ENCODE measurements at places on chromosomes 2 and 18. TPM values are rescaled to one million over a fixed set of nuclear protein-coding genes. Genes with fewer than 3 reads are reported as not detected.

The ITPRIPL1 gene
- 1.2 TPM for total RNA-seq

The HAT1 gene
- 27.4 TPM for total RNA-seq

- DNase-seq: no peak
Measured at GRCh38 chr18:9444549-9444948, 30.8 kb upstream of the RALBP1 start.

DNA sequence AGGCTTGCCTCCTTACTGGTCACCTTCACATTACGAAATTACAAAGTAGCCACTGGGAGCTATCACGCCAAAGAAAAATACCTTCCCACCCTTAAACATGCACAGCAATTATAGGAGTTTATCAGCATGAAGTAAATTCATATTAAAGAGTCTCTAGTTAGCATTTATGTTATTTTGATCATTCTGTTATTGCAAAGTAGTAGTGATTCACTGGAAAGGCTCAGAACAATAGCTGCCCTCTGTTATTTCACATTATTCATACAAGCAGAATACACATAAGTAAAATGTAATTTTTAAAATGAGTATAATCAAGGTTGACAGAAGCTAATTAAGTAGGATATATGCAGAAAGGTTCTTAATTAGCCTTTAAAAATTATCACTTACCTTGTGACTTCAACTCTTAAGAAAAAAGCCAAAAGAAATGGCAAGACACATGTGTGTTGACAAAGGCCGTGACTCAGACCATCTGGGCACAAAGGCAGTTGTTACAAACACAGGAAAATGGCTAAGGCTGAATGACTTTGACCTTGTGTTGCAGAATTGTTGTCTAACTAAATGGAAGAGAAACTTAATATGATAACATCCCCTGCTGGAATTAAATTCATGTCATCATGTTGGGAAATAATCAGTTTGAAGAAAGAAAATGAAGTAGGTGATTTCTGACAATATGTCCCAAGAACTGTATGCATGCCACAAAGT, 108.3 kb downstream of the ARL6IP6 start:
- no peak for DNase-seq

The CTLA4 gene
- total RNA-seq: not detected

DNA sequence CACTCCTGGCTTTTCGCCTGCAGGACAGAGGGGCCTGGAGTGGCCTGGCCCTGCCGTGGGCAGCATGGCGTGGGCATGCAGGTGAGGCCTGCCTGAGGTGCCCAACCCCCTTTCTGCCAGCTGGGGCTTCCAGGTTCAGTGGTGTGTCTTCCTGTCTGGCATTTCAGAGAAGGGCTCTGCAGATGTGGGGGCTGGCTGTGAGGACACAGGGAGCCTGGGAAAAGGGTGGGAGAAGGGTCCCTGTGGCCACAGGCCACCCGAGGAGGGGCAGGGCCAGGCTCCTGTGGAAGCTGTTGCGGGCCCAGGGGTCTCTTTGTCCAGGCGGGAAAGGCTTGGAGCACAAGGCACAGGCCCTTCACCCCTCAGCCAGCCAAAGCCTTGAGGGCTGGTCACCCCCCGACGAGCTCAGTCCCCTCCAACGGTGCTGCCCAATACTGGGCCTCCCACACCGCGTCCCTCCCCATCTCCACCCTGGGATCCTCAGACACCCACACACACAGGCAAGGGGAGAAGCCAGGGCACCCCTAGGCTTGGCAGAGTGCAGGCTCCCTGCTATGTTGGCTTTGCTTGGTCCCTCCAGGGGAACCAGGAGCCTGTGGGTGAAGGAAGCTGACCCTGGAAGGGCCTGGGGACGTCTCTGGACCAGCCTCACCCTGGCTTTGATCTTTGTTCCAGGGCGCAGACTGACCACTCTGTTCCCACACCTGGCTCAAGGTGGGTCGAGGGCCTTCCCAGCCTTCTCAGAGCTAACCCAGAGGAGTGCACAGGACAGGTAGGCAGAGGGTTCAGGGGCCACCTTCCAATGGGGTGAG, 3.7 kb upstream of the AQP12A start:
- DNase-seq: no peak

DNA sequence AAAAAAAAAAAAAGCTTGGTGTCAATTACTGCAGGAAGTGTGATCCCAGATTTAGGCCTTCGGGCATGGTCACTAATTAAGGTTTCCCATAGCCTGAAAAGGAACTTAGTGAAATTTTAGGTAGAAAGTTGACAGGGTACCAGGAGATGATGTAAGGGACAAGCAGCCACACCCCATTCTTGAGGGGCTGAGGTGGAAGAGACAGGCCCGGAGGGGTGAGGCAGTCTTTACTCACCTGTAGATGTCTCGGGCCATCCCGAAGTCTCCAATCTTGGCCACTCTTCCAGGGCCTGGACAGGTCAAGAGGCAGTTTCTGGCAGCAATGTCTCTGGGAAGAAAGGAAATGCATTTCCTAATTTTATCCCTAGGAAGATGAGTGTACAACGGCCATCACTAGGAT, 94.3 kb downstream of the CLIP4 start:
- no peak for DNase-seq

DNA sequence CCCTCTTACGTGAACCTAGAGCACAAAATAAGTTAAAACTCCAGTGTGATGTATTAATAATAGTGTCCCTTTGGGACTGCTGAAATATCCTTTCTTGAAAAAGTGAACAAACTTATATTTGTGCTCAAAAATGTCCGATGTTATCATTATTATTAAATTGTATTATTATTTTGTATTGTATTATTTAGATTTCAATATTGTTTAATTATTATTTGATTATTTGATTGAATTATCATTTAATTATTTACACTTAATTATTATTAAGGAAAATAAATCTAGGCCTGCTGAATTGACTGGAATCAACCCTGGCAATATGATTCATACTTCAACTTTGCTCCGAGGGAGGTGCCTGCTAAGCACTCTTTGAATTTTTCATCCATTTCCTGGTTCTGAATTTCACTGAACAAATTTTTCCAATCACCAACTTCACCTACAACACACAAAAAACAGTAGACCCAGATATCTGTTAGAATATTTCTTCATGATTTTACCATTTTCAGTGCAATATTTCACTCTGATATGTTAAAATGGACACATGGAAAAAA, 10.9 kb upstream of the EIF2AK2 start:
- no peak for DNase-seq

The LDLRAD4 gene
- 40.4 TPM for total RNA-seq

The RAMP1 gene
- 172 TPM for total RNA-seq

- no peak for DNase-seq
Measured at GRCh38 chr18:75475228-75475627, 47.7 kb upstream of the SMIM21 start.

- DNase-seq: no peak
Measured at GRCh38 chr2:99376254-99376864, 39.2 kb downstream of the EIF5B start.

- no peak for DNase-seq
Measured at GRCh38 chr2:73291461-73292315, 1.7 kb downstream of the EGR4 start.

DNA sequence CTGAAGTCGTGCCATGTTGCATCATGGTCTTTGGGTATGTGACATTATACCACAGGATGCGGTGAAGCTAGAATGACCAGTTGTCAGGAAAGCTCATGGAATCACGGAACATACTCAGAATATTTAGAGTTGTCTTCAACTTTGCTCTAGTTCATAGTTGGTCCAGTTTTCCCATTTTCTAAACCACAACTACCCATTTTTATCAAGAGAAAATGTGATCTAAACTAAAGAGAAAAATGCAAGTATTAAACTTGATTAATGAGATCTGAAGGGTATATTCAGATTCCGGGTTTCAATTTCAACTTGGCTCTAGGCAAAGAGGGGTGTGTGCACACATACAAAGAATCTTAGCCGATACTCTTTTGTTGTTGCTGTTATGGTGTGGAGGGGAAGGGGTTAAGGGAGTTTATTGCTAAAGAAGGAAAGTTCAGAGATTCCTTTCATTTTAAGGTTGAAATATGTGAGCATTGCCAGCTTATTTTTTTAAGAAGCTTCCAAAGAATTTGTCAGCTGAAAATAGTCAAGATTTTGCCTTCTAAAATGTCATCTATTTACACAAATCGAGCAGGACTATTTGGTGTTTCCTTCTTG, 516.6 kb upstream of the ZEB2 start:
- no peak for DNase-seq

DNA sequence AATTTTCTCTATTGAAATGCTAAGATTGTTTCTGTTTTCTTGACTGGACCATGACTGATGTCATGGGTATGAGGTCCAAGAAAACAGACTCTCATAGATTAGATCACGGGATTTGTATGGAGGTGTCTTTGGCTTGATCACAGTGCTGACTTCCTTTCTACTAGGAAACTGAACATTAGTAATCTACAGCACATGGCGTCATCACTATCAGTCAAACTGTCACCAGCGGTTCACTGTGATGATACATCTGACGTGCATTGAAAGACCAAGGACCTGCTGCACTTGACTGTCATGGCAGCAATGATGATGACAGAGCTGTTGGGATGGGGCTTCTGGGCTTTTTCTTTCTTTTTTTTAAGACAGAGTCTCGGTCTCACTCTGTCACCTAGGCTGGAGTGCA, 28.2 kb upstream of the IMPA2 start:
- no peak for DNase-seq

The EPHA4 gene
- total RNA-seq: 17.9 TPM

GRCh38 chr2:88903749-88904353, 212.4 kb downstream of the RPIA start:
- no peak for DNase-seq

GRCh38 chr2:88144914-88145497, 17.1 kb upstream of the FABP1 start:
- no peak for DNase-seq

DNA sequence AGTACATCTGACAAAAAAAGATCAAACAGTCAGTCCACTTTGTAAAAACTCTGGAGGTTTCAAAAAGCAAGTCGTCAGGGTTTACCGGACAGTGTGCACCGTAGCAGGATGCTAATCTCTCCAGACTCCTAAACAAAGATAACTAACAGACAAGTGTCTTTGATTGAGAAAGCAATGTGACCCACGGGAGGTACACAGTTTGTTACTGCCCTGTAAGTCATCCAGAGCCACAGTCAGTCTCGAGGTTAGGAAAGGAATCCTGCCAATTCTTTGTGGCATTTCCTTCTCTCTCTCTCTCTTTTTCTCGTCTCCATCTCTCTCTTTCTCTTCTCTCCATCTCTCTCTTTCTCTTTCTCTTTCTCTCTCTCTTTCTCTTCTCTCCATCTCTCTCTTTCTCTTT, 42.8 kb downstream of the LRRTM4 start:
- DNase-seq: no peak

DNA sequence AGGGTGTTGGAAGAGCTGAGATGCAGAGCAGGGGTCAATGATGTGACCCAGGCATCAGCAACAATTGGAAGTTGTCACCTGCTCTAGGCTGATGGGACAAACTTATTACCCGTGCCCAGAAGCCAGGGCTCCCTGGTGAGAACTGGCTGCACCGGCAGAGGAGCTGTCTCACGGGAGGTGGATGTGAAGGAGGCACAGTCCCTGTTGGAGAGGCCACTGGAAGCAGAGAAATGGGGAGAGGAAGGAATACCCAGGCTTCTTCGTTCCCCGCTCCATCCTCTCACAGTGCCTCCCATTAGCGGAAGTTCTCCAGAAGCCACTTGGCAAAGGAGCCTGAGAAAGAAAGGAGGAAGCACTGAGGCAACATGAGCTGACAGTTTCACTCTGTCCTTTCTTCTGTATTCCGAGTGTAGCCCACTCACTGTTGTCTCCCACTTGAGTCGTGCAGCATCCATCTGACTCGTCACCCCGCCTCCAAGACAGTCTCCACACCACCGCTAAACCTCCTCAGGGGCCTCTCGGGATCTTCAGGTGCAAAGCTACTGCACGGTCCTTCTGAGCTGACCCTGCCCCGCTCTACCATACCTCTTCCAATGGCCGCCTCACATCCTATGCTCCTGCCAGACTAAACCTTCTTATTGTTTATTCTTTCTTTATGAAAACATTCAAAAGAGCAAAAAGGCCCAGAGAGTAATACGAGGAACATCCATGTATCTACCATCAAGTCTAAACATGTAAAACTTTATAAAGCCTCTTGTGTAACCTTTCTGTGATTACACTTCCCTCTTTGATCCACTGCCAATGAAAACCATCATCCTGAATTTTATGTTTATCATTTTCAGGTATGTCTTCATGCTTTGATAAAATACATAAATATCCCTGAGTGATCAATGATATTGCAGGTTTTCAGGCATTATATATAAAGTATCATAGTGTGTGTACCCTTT, 19.1 kb upstream of the AFTPH start:
- DNase-seq: peak; percentile 53

GRCh38 chr2:233359823-233360222, 5.5 kb downstream of the DGKD start:
- DNase-seq: no peak

- no peak for DNase-seq
Measured at GRCh38 chr2:108383146-108383830, 5.5 kb downstream of the SULT1C4 start.

- DNase-seq: no peak
Measured at GRCh38 chr18:13175266-13175665, 43.3 kb upstream of the LDLRAD4 start.

DNA sequence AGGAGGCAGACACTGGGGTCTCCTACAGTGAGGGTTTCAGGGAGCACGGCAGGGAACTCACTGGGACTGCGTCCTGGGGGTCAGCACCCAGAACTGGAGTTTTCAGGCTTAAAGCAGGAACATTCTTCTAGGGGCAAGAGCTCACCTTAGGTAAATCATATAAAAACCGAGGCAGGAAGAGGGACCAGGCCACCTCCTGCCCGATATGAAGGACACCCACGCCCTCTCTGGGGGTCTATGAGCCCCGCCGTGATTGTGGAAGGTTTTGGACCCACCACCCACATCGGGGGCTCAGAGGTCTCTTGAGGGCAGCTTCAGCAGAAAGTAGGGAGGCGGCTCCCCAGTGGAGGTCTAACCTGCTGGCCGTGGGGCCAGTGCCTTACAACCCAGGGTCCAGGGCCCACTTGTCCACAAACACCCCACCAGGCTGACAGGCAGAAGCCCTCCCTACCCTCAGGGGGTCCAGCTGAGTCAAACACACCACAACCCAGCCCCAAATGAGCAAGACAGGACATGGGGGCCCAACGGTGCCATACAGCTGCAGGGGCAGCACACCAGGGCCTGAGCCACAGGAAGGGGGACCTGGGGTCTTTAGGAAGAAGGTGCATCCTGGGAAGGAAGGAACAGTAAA, 25.3 kb downstream of the CROCC2 start:
- DNase-seq: no peak

DNA sequence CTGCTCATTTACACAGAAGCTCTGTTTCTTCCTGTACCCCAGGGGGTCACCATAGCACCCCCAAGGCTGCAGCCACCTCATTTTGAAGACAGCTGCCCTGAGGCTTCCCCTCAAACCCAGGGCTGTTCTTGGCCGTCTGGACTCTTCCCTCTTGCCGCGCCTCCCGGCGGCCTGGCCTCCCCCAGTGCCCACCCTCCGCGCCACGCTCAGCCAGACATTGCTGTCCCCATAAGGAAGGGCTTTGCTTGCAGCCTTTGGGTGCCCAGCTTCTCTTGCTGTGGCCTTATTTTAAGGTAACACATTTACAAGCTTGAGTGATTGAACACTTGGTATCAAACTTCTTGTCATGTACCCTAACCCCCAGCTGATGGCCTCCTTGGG, 79.0 kb downstream of the STPG4 start:
- no peak for DNase-seq
